ENCODE measurements at places on chromosomes 5 and 9.
A peak's percentile ranks its signal among the peaks of the same experiment; 100 is the strongest.

GRCh38 chr5:321230-321725 lies at the start of gene AHRR:
Gene AHRR, plus strand, starts transcription at chr5:321714. Its CDS starts 22,189 bp downstream, at chr5:343903.
- DNase-seq = peak; percentile 16

- DNase-seq = no peak
Observed at GRCh38 chr9:126939821-126940221, 25.2 kb downstream of the RALGPS1 start.

DNA sequence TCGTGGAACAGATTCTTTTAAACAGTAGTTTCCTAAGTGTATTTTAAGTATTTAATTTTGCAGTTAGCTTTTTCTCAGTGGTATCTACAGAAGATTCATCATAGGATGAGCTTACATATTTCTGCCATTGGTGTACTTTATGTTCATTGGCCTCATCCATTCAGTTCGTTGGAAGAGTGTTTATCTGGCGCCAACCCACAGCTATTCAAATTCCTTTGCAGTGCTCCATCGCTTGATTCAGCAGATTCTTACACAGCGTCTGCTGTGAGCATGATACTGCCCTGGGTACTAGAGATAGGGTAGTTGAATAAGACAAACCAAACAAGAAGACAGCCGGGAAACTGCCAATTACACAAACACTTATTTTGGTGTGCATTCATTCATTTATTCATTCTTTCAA lies 55.1 kb downstream of the NUP214 start:
- no peak for DNase-seq

DNA sequence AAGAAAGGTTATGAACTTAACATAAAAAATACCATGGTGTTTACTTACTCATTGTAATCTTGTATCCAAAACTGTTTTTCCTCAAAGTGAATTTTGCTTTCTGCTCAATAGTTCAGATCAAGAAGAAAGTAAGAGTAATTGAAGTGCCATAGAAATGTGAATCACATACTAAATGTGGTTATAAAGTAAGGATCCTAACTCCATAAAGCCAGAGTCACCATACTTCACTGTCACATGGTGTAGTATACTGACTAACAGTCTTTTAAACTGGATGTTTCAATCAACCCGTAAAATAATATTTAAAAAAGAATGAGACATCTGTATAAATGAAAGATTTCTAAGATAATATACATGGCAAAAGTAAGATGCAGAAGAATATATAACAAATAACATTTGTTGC lies 72.1 kb downstream of the NIPBL start:
- DNase-seq = no peak

GRCh38 chr9:81499021-81499454 lies 190.3 kb downstream of the TLE1 start:
- no peak for DNase-seq

- no peak for DNase-seq
Observed at GRCh38 chr9:34558364-34558763, 31.2 kb downstream of the CNTFR start.

DNA sequence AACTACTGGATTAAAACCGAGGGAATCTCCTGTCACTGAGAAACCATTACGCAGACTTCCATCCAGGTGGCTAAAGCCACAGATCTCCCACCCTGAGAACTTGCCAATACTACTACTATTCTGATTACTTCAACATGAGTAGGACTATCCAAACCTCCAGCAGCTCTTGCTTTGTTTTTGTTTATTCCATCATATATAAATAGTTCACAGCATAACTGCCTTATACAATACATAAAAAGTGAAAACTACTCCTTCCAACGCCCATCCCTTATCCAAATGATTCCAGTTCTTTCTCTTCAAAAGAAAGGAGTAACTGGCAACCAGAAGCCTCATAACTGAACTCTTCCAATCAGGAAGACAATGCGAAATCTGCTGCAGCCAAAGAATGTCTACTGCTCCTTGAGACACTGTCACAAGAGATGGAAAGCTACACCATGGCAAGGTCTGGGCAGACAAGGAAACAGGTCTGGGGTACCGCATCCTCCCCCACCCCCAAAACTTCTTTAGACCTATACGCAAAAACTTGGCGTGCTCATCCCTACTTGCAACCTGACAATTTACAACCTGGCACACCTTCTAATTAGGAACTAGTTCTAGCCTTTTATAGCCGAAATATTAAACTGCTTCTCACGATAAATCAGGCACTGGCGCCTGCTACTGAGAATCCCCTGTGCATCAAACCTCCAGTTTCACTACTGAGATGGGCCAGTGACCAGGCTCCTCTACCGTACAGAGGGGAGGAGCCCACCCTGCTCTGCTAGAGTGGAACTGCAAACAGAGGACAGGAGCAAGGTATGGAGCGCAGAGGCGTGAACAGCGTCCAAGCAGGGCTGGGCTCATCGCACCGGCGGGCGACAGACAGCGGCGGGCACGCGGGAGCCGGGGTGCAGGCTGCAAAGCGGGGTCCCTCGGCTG lies 986 bp downstream of the PLPP1 start:
- no peak for DNase-seq

GRCh38 chr9:122383992-122384461 lies 13.2 kb downstream of the PTGS1 start:
- no peak for DNase-seq

DNA sequence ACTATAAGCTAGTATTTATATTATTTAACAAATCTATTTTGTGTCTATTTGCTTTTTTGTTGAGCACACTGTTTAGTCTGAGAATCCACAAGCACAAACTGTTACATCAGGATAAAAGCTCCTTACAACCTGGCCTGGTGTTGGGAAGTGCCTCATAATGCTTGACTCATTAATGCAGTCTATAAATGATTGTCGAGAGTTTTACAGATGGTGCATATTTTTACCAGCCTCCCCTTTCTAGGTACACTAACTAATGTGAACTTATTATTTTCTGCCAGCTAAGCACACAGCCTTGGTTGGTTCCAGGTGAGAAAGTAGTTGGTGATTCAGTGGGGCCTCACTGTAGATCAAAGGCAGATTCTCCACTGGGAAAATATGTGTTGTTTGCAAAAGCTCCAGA lies 151.0 kb upstream of the ADAMTS16 start:
- DNase-seq = no peak

DNA sequence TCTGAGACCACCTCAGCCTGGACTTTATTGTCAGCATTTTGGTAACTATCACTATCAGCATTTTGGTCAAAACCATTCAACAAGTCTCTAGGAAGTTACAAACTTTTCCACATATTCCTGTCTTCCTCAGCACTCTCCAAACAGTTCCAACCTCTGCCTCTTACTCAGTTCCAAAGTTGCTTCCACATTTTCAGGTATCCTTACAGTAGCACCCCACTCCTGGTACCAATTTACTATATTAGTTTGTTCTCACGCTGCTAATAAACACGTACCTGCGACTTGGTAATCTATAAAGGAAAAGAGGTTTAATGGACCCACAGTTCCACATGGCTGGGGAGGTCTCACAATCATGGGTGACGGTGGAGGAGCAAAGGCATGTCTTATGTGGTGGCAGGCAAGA lies 551.3 kb downstream of the DMRTA1 start:
- no peak for DNase-seq

DNA sequence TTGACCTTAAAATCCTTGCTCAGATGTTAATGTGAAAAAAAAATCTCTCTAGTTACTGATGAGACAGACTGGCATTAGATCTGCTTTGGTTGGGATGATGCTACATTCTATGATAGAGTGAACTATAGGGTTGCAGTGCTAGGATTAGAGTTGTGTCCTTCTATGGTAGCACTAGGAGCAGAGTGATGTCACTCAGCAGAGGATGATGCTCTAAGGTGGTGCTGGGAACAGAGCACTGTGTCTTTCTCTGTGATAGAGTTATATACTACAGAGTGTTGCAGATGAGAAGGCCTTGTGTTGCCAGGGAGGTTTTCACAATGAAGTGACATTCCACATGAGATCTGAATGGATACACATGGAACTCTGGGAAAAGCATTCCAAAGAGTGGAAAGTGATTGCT lies 462.3 kb downstream of the CDH12 start:
- DNase-seq = no peak

DNA sequence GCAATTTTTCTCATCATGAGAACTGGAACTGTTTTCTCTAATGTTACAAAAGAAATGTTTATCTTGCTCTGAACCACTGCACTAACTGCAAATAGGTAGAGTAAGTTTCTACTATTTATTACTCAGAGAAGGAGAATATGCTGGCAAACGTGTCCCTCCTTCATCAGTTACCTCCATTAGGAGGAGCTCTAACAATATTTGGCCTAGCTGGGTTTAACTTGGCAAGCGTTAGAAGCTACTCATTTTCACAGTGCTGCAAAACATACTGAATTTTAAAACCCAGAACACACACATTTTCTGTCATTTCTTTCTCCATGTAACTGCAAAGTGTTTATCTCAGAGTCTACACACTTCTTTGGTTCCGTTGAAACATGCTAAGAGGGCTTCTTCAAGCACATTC lies 101.0 kb upstream of the GABRG2 start:
- no peak for DNase-seq

DNA sequence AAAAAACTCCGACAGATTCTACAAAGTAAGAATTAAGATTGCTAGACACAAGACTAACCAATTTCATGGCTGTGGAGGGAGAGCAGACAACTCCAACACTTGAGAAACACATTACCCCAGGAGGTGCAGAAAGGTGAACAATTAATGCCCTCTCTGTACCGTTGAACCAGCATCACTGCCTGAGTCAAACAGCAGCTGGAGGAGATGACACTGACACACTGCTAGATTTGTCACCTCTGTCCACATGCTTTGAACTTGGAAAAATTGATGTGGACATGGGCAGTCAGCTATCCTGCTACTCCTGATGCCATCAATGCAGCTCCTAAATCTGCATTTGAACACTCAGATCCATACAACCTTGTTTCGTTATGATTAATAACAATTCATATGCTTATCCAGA lies 51.7 kb downstream of the GPBP1 start:
- no peak for DNase-seq

DNA sequence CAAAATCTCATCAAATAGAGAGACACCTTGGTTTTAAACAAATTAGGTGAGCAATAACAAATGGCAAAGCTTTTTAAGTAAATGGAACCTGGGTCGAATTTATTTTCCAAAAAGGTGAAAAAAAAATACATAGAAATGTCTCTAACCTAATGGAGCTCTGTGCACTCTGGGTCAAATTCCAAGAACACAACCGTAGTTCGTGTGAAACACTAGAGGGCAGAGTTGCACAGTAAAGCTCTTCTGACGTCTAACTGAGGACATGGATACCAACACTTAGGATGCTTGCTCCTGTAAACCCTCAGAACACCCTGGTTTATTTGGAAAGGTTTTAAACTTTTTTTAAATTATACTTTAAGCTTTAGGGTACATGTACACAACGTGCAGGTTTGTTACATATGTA lies 18.9 kb downstream of the MARCHF11 start:
- DNase-seq = no peak

- DNase-seq = no peak
Observed at GRCh38 chr9:27430750-27431535, 93.1 kb upstream of the IFNK start.

DNA sequence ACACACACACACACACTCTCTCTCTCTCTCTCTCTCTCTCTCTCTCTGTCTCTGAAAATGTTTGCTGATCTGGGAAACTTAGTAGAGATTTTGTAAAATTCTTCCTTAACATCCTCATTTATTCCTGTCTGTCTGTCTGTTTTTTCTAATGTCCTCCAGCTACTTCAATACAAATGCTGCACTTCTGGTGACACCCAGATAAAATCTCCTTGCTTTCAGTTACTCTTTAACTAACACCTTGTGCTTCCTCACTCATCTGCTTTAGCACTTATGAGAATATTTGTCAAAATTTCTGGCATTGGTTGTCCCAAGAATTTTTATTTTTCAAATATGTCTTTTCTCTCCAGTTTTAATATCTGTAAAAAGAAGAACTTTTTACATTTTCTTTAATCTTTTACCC lies 35.0 kb upstream of the ARRDC3 start:
- DNase-seq = no peak

DNA sequence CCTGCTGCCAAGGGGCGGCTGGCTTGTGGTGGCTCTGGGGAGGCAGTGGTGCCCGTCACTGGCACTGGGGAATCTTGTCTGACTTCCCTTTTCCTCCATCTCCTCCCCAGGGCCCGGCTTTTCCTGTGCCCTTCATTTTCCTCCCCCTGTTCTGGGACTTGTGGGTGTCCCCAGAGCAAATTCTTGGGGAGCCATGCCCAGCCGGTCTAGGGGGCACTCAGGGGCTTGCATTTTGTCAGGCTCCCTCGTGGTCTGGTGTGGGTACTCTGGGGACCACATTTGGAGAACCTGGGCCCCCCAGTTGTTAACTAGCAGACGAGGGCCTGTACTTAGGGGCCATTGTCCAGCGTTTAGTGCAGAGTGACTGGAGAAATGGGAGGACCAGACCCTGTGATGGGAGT lies 105.2 kb upstream of the IER5L start:
- no peak for DNase-seq

- DNase-seq = no peak
Observed at GRCh38 chr9:104618104-104618503, at the start of gene OR13C9. Gene OR13C9, minus strand, starts transcription at chr9:104618204. Its CDS starts 0 bp downstream, at chr9:104618204.

GRCh38 chr9:29039258-29039657 lies 1466.0 kb upstream of the C9orf72 start:
- DNase-seq = no peak

DNA sequence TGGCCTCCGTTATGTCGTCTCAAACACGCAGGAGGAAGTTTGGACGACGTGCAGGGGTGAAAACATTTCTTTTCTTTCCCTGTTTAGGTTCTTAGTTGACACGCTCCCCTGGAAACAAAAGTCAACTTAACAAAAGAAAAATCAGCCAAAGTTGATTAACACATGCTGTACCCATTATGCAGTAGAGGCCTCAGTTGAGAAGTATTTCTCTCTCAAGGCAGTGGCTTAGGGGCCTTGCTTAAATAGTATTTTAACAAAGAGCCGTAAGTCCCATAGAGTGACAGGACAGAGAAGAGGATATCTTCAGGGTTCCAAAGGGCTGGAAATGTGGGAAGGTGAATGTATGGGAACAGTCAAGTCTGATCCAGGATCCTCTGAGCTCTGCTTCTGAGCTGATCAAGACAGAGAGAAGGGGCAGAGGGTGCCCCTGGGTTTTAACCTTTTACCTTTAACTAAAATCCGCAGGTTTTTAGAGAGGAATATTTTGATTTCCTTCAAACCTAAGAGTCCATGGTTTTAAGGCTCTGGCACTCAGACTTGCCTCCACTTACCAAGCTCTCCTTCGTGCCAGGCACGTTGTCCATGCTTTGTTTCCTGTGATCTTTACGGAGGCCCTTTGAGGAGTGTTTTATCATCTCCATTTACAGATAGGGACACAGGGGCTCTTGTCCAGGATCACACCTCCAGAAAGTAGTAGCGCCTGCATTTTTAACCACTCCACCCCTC lies 629 bp upstream of the CD74 start:
- DNase-seq = no peak
